ENCODE measurements at places on chromosomes 4 and X.

- no peak for DNase-seq
Measured at GRCh38 chrX:132732236-132732635, 226.2 kb downstream of the HS6ST2 start.

- DNase-seq: no peak
Measured at GRCh38 chr4:54677853-54678650, 20.3 kb downstream of the KIT start.

DNA sequence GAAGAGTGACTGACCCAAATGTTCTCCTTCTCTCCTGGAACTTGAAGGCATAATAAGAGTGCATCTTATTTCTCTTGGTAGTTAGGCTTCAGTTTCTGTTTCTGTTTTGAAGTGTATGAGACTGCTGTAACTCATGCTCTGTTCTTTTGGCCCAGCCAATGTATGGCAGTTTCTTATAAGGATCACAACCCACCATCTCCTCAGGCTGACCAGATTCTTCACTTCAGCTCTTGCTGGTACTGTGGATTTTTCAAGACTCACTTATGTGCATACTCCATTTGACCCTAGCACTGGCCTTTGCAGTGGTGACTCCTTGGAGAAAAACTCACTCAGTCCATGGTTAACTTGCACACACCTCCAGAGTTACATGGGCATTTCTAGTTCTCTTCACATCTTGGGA lies 9.6 kb upstream of the YTHDC1 start:
- no peak for DNase-seq

GRCh38 chrX:153831429-153832150 lies 1.2 kb upstream of the PDZD4 start:
- no peak for DNase-seq

DNA sequence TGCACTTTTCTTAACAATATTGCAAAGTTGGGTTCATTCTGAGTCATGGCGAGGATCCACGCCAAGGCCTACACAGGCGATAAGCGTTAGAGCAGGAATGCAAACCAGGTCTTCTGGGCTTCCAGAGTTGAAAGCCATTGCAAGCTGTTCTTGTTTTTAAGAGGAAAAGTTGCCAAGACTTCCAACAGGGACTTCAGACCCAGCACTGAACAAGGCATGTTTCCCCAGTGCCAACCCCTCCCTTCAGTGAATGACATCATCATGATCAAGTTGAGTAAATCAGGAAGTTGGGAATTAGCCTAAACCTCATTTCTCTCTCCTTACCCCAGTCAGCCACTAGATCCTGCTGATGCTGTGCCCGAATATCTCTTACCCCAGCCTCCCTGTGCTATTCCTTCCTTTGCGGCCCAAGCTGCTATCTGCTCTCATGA lies 355.1 kb downstream of the HS3ST1 start:
- peak; percentile 25 for DNase-seq

DNA sequence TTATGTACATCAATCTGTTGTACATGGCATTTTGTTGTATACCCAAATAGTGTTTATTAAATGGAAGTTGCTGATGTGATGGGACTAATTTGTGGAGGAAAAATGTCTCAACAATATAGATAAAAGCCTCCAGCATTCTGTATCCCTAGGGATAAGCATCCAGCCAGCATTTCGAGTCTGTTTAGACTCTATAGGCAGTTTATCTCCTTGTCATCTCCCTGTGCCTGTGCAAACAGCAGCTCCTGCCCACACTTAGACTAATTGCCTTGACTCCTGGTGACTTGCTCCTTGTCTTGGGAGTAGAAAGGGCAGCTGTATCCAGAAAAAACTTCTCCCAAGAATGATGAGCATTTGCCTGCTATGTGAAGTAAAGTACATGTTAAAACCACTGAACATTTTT lies 83.8 kb downstream of the DOCK11 start:
- DNase-seq: no peak

DNA sequence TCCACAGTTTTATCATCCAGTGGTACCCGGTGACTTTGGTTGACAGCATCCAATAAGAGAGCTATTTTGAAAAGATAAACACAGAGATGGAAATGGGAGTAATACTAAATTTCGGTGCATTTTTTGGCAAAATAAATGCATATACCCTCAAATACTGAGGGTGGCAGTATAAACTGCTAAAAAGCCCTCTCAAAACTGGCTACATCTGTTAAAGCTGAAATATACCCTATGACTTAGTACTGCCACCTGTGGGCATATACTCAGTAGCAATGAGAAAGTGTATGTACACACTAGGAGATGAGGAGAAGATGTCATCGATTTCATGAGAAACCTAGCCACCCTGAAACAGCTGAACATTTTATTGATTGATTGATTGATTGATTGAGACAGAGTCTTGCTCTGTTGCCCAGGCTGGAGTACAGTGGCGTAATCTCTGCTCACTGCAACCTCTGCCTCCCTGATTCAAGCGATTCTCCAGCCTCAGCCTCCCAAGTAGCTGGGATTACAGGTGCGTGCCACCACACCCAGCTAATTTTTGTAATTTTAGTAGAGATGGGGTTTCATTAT lies 12.2 kb upstream of the TMEM128 start:
- peak; percentile 79 for DNase-seq

GRCh38 chr4:64774626-64775025 lies 365.4 kb upstream of the TECRL start:
- DNase-seq: no peak

DNA sequence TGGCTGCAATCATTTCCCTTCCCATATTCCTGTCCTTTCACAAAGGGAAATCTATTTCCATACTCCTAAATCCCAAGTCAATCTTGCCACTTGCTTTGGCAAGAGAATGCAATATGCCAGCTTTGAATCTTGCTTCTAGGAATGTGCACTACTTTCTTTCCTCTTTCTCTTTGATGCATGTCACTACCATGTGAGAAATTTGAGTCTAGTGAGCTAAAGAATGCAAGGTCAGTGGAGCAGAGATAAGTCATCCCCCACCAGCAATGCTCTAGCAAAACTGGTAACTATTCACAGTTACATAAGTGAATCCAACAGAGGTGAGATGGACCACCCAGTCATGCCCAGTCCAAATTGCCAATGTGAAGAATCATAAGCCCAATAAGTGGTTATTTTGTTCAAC lies 910.4 kb downstream of the RAB28 start:
- DNase-seq: no peak

- no peak for DNase-seq
Measured at GRCh38 chr4:86302251-86302650, 57.6 kb downstream of the MAPK10 start.

GRCh38 chrX:101658661-101659491 lies 774 bp downstream of the ARMCX2 start:
- peak; percentile 42 for DNase-seq

DNA sequence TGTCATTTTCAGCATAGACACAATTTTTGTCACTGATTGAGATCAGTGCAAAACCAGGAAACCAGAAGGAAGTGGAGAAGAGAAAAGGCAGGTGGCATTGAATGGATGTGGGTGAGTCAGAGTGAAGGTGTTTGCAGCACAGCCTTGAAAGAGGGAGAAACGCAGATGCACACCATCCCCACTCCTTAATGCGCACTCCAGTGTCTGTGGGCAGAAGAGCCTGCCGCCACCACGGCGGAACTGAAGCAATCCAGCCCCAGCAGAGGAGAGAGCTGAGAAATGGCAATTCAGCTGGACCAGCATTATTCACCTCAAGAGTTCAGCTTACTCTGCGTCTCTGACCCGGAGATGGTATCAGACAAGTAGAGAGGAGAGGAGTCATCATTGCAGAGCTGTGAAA lies 393.1 kb upstream of the FRG1 start:
- no peak for DNase-seq

DNA sequence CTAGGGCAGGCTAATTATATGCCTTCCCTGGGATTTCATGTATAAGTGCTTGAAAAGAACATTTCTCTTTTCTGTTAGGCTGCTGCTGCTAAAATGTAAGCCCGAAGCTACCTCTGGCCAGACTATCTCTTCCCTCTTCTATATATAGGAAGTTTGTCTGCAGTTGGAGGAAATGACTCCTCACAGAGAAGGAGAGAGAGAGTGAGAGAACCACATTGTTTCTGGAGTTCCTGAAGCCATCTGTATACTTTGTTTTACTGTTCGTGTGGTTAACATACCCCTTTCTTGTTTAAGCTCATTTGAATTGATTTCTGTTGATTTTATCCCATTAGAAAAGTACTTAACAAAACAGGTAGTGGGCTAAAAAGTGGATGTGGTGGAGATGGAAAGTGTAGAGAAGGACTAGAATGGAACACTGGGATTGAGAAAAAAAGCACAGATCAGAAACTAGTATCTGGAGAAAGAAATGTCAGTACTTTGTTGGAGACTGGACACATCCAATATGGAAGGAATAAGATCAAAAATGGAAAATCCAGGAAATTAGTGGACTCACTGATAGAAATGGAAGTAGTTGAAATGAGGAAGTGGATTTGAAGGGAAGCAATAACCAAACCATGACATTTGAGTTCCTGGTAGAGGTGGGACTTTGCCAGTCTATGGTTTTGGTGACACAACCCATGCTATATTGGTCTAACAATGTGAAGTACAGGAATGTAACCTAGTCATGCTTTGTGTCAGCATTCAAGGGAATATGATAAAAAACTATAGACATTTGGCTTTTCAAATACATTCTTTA lies 112.6 kb downstream of the TMA16 start:
- peak; percentile 84 for DNase-seq

DNA sequence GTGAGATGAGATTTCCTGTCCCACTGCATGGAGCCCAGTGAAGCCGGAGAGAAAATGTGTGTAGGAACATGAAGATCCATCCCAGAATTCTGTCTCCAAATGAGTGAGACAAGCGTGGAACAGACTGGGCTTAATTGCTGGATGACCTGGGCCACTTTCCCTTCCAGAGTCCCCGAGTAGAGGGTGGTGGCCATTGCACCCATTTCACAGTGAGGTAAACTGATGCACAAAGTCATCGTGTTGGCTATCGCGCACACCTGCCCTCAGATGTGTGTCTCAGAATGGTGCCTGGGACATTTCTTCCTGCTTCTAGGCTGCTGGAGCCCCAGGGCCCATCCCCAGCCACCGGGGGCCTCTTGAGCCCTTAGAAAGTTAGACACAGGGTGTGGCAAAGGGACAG lies 43.0 kb upstream of the PSAPL1 start:
- no peak for DNase-seq

Data from inflammatory macrophage treated with lipopolysaccharide for 4 hours (primary cell).